Fibroblast of skin of right biceps (primary cell): ENCODE measurements at places on chromosomes 1 and 21.

DNA sequence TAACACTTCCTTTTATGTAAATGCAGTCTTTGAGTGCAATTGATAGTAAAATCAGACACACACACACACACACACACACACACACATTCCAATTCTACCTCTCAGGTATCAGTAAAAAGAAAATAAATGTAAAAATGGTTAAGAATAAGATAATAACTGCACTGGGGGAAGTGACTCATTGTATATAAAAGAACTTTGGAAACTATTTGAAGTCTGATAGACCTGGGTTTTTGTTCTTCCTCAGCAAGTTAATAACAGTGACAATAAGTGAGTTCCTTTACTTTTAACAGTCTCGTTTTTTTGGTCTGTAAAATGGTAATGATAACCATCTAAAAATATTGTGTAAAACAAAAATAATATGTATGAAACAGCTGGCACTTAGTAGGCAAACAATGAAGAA, 1815.0 kb downstream of the MRPL39 start:
- DNase-seq = no peak

DNA sequence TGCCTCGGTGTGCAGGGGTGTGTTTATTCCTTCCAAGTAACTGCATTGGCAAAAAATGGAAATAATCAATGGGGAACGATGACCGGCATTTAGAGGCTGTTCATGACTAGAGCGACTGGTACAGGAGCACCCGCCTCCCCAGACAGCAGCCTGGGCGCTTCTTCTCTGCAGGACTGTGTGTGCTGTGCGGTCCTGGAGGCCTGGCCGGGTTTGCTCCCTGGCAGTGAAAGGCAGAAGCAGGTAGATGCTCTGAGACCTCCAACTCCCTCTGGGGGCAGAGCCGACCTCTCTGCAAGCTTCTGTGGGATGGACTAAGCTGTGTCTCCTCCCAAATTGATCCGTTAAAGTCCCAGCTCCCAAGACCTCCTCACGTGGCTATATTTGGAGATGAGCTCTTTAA, 59.2 kb upstream of the ACTRT2 start:
- no peak for DNase-seq

DNA sequence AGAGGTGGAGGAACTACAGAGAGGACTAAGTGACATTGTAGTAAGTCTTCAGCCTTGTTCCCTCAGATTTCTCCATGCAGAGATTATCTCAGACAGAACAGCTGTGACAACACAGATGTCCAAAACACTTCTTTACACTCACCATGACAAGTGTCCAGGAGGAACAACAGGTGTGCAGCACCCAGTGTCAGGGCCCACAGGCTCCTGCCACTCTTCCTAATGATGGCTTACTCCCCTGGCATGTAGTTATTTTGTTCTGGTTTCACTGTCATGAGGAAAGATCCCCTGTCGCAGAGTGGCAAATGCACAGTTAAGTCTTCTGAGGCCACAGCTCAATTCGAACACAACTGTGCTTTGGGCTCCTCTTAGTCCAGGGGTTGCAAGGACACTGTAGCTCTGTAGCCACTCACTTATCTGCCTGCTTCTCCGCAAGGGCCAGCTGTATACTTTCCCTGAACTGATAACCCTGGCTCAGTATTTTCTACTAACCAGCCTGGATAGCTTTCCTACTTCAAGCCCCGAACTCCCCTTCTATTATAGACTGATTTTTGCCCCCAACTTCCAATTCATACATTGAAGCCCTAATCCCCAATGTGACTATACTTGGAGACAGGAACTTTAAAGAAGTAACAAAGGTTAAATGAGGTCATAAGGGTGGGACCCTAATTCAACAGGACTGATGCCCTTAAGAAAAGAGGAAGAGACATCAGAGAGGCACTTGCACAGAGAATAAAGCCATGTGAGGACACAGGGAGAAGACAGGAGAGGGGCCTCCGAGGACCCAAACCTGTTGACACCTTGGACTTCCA, 11.1 kb downstream of the PDZK1 start:
- DNase-seq = no peak

GRCh38 chr1:43304314-43304681, 3.5 kb downstream of the TIE1 start:
- DNase-seq = no peak

GRCh38 chr1:108502624-108503023, 52.5 kb downstream of the NBPF6 start:
- DNase-seq = peak; percentile 36

GRCh38 chr1:216119600-216119999, 303.6 kb downstream of the USH2A start:
- peak; percentile 34 for DNase-seq

- DNase-seq = no peak
Measured at GRCh38 chr1:189609167-189609566, 868.5 kb downstream of the BRINP3 start.

- DNase-seq = peak; percentile 58
Measured at GRCh38 chr1:226602186-226603021, 53.8 kb downstream of the STUM start.
